ENCODE measurements at places on chromosomes 3 and 15. TPM values are rescaled to one million over a fixed set of nuclear protein-coding genes. Genes with fewer than 3 reads are reported as not detected.

GRCh38 chr3:138842483-138843188, 7.9 kb upstream of the PIK3CB start:
- DNase-seq, result no peak

- no peak for DNase-seq
Measured at GRCh38 chr15:67079361-67079760, 14.0 kb downstream of the SMAD3 start.

The ARHGEF3 gene
- 32.8 TPM for total RNA-seq

GRCh38 chr3:61192222-61192621, 59.0 kb downstream of the FHIT start:
- no peak for DNase-seq

The NR2F2 gene
- total RNA-seq, result 5.0 TPM

Measured in HepG2 (cell line).